Left ventricle myocardium inferior (tissue), 1 donor: ENCODE measurements at places on chromosomes 1 and 21. TPM values are rescaled to one million over a fixed set of nuclear protein-coding genes. Genes with fewer than 3 reads are reported as not detected.

Gene PROX1
- total RNA-seq: 80.6 TPM

Gene IGSF21
- total RNA-seq: 0.47 TPM

Gene KCNE2
- total RNA-seq: not detected

Gene L1TD1
- 0.08 TPM for total RNA-seq

Gene ACTL8
- total RNA-seq: not detected

Gene SELENBP1
- total RNA-seq: 66.3 TPM

Gene ANKRD45
- 0.25 TPM for total RNA-seq

Gene NBPF10
- 0.69 TPM for total RNA-seq

Gene KISS1
- total RNA-seq: not detected

Gene TAS1R1
- not detected for total RNA-seq

Gene TPTE
- total RNA-seq: not detected

Gene GBP4
- total RNA-seq: 6.2 TPM

Gene C1QTNF12
- total RNA-seq: 0.55 TPM

Gene PARK7
- 329 TPM for total RNA-seq

Gene FAM110D
- 3.1 TPM for total RNA-seq

Gene EDN2
- total RNA-seq: 0.47 TPM

Gene KCNQ4
- 1.5 TPM for total RNA-seq

Gene GBP7
- 0.11 TPM for total RNA-seq

Gene ANKRD34A
- 0.66 TPM for total RNA-seq

Gene CCT8
- total RNA-seq: 104 TPM
